ENCODE measurements at places on chromosomes 16 and 17. TPM values are rescaled to one million over a fixed set of nuclear protein-coding genes. Genes with fewer than 3 reads are reported as not detected.

DNA sequence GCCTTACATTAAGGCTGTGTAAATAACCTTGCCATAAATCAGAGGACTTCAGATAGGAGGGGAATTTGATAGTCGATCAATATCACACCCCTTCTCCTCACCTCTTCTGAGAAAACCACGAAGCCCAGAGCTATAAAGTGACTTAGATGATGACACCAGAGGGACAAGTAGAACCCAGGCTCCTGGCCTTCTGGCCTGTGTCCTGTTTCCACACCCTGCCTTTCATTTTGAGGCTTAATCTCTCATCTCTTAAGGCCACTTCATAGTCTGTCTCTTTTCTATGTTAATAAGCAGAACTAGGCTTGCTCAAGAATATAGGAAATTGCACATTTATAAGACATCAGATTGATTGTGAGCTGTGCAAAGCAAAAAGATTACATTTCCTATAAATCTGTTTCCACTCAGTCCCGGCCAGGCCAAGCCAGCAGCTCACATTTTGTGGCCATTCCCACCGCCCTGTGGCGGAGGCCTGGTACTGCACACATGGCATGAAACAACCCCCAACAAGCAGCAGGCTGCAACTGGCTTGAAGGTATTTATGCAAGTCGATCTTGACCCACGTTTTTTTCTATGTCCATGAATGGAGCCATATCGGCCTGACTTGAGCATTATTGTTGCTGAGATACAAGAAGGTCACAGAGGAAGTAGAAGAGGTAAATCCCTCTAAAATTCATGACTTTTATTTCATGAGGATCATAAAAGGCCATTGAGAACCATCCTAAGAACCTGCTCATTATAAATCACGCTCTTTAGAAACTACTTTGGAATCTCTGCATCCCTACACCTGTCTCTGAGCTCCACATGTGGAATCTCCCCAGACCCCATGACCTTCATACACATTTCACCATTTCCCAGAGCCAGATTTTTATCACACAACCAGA is 93.7 kb downstream of the PMP22 start:
- peak; percentile 72 for DNase-seq
- H3K36me3 ChIP-seq, result no peaks in the 10 kb centered on the region

- H3K4me1 ChIP-seq, result peaks cover 16% of the 10 kb centered on the region
- H3K27ac ChIP-seq, result no peak overlapping the region
- peaks cover 4% of the 10 kb centered on the region for H3K36me3 ChIP-seq
Measured at GRCh38 chr16:70753694-70754325, 47.1 kb downstream of the VAC14 start.

DNA sequence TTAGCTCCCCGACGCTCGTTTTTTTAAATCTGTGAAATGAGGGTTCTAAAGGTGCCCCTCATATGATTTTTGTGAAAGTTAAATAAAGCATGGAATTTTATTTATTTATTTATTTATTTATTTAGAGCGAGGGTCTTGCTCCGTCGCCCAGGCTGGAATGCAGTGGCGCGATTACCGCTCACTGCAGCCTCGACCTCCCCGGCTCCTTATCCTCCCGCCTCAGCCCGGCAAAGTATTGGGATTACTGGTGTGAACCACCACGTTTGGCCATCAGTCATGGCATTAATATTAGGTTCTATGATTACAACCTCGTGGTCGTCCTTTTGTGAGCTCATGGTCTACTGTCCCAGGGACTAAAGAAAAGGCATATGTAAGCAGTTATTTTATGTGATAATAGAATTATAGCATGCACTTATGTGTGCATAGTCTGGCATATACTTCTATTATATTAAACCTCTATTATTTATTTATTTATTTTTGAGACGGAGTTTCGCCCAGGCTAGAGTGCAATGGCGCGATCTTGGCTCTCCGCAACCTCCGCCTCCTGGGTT is 557 bp upstream of the LUC7L start:
- H3K27ac ChIP-seq, result peak overlapping the region; percentile 94
- H3K36me3 ChIP-seq, result peaks cover 26% of the 10 kb centered on the region
- no peak for DNase-seq
- peaks cover 10% of the 10 kb centered on the region for H3K4me1 ChIP-seq
- H3K27me3 ChIP-seq, result no peaks in the 10 kb centered on the region
- peak overlapping the region; percentile 78 for H3K4me3 ChIP-seq

DNA sequence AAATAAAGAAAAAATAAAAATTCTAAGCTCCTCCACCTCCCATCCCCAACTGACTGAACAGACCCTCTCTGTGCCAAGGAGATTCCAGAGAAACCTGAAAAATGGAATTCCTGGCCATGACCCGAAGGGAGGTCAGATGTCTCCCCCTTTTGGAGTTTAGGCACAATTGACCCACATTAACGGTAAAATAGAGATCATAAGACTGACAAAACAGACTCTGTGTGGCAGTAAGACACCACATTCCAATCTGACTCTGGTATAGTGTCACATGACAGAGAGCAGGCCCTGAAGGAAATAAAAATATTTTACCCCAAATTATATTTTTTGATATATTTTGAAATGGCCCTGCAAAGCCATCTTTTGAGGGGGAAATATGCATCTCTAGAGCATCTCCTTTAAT is 115.1 kb upstream of the ZKSCAN2 start:
- H3K27ac ChIP-seq, result no peak overlapping the region
- H3K4me1 ChIP-seq, result no peaks in the 10 kb centered on the region
- no peaks in the 10 kb centered on the region for H3K36me3 ChIP-seq

DNA sequence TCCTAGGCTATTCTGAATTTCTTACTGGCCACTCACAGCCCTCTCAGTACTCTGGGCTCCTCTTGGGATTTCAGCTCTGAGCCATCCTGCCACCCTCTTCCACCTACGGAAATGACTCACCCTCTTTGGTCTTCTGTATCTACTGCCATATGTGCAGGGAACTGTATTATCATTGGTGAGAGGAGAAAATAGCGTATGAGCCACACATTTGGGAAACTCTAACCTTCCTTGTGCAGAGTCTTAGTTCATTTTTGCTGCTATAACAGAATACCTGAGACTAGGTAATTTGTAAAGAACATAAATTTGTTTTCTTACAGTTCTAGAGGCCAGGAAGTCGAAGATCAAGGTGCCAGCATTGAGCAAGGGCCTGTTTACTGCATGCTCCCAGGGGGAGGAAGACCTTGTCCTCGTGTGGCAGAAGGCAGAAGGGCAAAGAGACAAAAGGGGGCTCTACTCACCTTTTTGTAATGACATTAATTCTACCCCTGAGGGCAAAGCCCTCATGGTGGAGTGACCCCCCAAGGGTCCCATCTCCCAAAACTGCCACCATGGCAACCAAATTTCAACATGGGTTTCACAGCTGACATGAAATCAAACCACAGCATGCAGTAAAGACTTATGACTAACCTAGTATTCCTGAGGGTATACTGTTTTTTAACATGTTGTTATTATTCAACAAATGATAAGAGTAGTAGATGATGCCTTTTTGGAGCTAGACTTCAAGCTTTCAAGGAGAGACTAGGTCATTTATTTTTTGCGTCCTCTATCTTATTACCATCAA is 191.8 kb downstream of the PRKCA start:
- peaks cover 50% of the 10 kb centered on the region for H3K4me1 ChIP-seq
- peak overlapping the region; percentile 31 for H3K27ac ChIP-seq
- H3K36me3 ChIP-seq, result peaks cover 33% of the 10 kb centered on the region
- no peak overlapping the region for H3K4me3 ChIP-seq
- no peak for DNase-seq
- H3K27me3 ChIP-seq, result no peaks in the 10 kb centered on the region

- H3K27ac ChIP-seq, result 0 out of 2 replicates have a peak overlapping the region, but pooled peaks have one; percentile 3
- peaks cover 8% of the 10 kb centered on the region for H3K27me3 ChIP-seq
- DNase-seq, result peak; percentile 40
Measured at GRCh38 chr17:49779739-49780231, 8.7 kb upstream of the KAT7 start.

- DNase-seq, result no peak
- H3K27ac ChIP-seq, result no peak overlapping the region
- no peaks in the 10 kb centered on the region for H3K36me3 ChIP-seq
- no peak overlapping the region for H3K4me3 ChIP-seq
- no peaks in the 10 kb centered on the region for H3K4me1 ChIP-seq
Measured at GRCh38 chr17:34218748-34219147, 36.3 kb upstream of the CCL2 start.

- no peak for DNase-seq
- H3K36me3 ChIP-seq, result no peaks in the 10 kb centered on the region
- H3K27me3 ChIP-seq, result no peaks in the 10 kb centered on the region
- H3K4me3 ChIP-seq, result no peak overlapping the region
- H3K4me1 ChIP-seq, result no peaks in the 10 kb centered on the region
Measured at GRCh38 chr16:57844416-57845030, 42.2 kb upstream of the KIFC3 start.

- no peak overlapping the region for H3K4me3 ChIP-seq
- DNase-seq, result no peak
- no peaks in the 10 kb centered on the region for H3K36me3 ChIP-seq
- no peak overlapping the region for H3K27ac ChIP-seq
- H3K27me3 ChIP-seq, result peaks cover 8% of the 10 kb centered on the region
Measured at GRCh38 chr16:54201200-54201599, 85.4 kb downstream of the IRX3 start.

GRCh38 chr17:50209133-50209471 is 7.7 kb upstream of the COL1A1 start:
- peak overlapping the region; percentile 100 for H3K27ac ChIP-seq
- no peaks in the 10 kb centered on the region for H3K36me3 ChIP-seq
- H3K4me3 ChIP-seq, result no peak overlapping the region
- H3K27me3 ChIP-seq, result no peaks in the 10 kb centered on the region
- no peak for DNase-seq

DNA sequence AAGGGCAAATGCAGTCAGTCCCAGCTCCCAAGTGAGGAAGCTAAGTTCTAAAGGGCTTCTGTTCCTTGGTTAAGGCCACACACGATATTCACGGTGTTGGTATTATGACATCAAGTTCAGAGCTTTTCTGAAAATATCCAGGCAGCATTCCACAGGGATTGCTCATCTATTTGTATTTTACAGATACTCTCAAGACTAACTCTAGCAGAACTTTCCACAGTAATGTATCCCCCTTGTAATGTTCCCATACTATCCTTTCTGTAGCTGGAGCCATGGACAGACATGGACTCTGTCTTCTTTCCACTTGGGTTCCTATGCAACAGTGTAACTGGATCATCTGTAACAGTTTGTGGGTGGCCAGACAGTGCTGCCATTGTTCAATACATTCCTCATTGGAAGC is 13.5 kb downstream of the SDR42E1 start:
- no peak for DNase-seq
- peaks cover 4% of the 10 kb centered on the region for H3K4me1 ChIP-seq
- H3K36me3 ChIP-seq, result no peaks in the 10 kb centered on the region

TMEM106A gene
- polyA plus RNA-seq, result 0.12 TPM

AATF gene
- polyA plus RNA-seq, result 18.8 TPM

C17orf78 gene
- polyA plus RNA-seq, result not detected

RAD51C gene
- polyA plus RNA-seq, result 36.1 TPM

TMC5 gene
- not detected for polyA plus RNA-seq

TMEM235 gene
- not detected for polyA plus RNA-seq

SERPINF2 gene
- polyA plus RNA-seq, result 0.26 TPM

Data from SK-N-SH (cell line).